WERI-Rb-1 (cell line): ENCODE measurements at places on chromosomes 3 and 15.

DNA sequence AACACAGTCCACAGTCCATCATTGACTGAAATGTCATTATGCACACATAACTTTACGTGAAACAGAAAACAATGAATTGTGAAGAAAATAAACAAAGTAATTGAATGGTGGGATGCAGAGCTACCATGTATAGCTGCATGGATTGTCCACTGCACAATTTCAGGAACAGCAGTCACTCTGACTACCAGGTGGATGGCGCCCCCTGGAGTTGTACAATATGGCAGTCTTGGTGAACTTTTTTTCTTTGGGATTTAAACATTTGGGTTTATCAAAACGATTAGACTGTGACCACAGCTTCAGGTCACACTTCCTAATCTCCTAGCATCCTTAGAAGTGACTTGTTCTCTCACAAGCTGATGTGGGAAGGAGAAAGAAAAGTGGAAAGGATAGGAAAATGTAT, 48.9 kb upstream of the TCF12 start:
- peak; percentile 64 for DNase-seq

- no peak for DNase-seq
These were observed 428.1 kb downstream of the ROBO2 start for GRCh38 chr3:77467702-77468625.

DNA sequence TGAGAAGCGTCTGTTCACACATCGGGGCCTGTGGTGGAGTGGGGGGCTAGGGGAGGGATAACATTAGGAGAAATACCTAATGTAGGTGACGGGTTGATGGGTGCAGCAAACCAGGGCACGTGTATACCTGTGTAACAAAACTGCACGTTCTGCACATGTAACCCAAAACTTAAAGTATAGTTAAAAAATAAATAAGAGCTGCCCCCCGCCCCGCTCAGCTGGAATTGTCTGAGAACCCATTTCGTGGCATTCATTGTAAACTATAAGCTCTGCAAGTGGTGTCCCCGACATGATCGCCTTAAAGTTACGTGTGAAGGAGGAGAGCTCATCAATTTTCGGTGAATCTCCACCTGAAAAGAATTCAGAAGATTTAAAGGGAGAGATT, 7.3 kb upstream of the LIPH start:
- DNase-seq: no peak

GRCh38 chr3:184687363-184688015, 24.4 kb downstream of the MAGEF1 start:
- DNase-seq: no peak

GRCh38 chr15:91263632-91264531, 163.8 kb downstream of the SV2B start:
- DNase-seq: peak; percentile 25

GRCh38 chr15:23039917-23040281, 530 bp upstream of the TUBGCP5 start:
- no peak for DNase-seq

GRCh38 chr3:115325539-115325938, 178.5 kb upstream of the ZBTB20 start:
- no peak for DNase-seq

DNA sequence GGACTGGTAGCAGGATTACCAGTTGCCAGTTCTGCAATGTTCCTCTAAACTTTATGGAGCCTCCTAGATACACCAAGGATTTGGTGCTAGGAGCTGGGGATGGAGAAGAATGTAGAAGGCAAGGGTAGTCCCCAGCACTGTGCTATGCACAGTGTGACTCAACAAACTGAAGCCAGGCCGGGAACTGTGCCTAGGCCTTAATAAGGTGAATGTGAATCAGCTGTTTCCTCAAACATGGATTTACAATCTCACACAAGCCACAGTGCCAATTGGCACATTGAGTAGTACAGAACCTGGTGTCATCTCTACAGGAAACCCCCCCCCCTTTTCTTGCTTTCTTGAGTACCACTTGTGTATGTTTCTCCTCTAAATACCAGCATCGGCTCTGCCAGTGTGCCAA, 32.5 kb downstream of the MRPS25 start:
- no peak for DNase-seq

DNA sequence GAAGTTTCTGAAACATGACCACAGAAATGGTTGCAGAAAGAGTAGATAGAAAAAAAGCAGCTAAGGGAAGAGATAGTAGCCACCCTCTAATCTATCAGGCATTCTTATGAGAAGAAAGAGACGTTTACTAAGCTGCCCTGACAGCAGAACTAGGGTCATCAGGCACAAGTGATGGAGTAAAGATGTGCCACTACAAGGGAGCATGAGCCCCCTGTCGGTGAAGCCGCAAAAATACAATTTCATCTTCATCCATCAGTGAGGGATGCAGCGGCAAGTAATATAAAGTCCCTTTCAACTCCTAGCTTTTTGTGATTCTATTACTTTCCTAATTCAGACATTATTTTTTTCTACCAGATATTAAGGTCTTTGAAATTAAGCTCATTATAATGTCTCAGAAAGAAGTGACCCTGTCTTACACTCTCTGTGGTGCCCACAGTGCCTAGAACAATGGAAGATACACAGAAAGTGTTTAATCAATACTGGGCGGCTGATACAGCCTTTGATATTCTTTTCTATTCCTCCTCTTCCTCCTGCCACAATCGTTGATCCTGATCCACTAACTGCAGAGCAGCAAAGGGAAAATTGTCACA, 651.6 kb downstream of the NTRK3 start:
- DNase-seq: peak; percentile 52

GRCh38 chr15:47872208-47872607, 154.9 kb downstream of the SEMA6D start:
- no peak for DNase-seq

GRCh38 chr3:99418209-99418635, 220.2 kb upstream of the COL8A1 start:
- no peak for DNase-seq

DNA sequence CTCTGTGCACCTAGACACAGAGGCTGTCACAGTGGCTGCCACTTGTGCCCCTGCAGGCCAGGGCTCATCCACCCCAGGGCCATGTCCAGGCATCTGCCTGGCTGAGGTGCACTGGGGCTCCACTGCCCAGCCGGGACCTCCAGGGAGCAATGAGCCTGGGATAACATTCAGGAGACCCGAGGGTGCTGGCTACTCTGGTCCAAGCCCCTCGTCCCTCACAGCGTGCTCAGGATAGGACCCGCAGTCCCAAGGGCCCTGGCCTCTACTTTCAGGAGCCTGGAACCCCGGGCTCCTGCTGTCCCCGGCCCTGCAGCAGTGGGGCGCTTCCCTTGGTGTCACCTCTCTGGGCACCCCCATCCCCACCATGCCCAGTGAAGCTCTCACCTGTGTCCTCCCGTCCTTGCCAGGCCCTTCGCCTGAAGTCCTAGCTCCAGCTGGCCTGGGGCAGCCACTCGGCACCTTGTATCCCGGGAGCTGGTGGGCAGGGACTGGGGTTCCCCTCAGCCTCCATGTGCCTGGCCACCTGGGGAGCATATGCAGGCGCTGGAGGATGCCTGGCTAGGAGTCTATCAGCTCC, 157.8 kb downstream of the NSMCE3 start:
- no peak for DNase-seq
